Brain microvascular endothelial cell (primary cell): ENCODE measurements at places on chromosomes 11 and 22.

DNA sequence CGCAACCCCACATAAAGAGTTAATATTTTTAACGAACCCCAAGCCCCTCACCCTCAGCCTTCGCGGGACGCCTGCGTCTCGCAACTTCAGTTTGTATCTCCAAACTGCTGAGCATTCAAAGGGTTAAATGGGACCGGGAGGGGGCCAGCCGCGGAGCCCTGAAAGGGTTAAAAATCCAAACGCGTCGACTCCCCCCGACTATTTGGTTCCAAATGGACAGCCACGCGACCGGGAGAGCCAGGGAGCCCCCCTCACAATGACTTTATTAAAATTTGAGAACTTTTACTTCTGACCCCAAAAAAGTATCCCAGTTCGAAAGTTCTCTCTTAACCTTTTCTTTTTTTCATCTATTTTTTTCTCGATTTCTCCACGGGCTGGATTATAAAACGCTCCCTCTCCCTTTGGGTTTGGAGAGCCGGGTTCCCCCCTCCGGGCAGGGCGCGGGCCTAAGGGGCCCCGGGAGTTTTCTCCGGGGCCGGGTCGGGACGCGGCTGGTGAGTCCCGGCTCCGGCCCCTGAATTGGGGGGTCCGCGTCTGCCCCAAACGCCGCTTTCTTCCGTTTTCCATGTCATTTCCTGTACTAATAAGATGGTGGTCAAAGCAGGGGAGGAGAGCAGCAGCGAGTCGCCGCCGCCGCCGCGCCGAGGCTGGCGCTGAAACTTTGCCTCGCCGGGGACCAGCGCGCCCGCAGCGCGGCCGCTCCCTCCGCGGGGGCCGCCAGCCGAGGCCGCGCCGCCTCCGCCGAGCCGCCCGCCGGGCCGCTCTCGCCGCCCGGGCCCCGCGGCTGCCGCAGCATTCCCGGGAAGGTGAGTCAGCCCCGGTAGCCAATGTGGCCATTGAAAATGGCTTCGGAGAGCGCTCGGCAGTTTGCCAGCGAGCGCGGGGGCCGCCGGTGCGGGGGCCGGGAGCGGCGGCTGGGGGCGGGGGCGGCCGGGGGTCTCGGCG, at the start of gene PRDM11:
TSS of gene PRDM11 (plus strand) at position 568 of the 945 bp plus-strand sequence. CDS start 35,128 bp downstream, outside the sequence.
- DNase-seq = peak; percentile 66

- DNase-seq = peak; percentile 52
Observed at GRCh38 chr11:128365044-128365443, 222.3 kb downstream of the ETS1 start.

- no peak for DNase-seq
Observed at GRCh38 chr22:38740754-38741153, 15.0 kb downstream of the SUN2 start.

- peak; percentile 42 for DNase-seq
Observed at GRCh38 chr11:128692753-128693415, 988 bp upstream of the FLI1 start.

DNA sequence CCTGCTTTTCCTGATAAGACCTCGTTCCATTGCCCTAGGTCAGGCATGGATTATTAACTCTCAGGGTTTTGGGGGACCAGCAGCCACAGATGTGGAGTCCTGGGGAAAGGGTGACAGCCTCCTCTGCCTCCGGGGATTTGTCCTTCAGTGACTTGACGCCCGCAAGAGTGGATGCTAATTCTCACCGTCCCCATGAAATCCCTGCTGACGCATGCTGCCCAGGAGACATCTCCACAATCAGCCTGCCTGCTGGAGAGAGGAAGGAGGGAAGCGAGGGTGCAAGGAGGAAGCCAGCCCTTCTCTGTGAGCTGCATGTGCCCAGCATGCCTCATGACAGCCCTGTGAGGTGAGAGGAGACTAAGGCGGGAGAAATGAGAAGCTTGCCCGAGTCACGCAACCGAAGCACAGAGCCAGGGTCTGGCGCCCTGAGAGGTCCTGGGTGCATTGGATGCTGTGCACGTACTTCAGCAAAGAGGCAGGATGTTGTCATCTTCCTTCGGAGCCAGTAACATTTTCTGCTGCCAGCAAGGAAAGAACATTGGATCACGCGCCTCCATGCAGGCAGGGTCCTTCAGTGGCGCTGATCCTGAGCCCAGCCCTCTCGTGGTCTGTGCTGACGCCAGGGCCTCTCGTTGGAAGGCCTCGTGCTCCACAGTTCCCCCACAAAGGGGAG, 27.3 kb upstream of the KRTAP5-6 start:
- DNase-seq = no peak

- DNase-seq = no peak
Observed at GRCh38 chr22:37335806-37336199, 53.5 kb downstream of the CYTH4 start.

DNA sequence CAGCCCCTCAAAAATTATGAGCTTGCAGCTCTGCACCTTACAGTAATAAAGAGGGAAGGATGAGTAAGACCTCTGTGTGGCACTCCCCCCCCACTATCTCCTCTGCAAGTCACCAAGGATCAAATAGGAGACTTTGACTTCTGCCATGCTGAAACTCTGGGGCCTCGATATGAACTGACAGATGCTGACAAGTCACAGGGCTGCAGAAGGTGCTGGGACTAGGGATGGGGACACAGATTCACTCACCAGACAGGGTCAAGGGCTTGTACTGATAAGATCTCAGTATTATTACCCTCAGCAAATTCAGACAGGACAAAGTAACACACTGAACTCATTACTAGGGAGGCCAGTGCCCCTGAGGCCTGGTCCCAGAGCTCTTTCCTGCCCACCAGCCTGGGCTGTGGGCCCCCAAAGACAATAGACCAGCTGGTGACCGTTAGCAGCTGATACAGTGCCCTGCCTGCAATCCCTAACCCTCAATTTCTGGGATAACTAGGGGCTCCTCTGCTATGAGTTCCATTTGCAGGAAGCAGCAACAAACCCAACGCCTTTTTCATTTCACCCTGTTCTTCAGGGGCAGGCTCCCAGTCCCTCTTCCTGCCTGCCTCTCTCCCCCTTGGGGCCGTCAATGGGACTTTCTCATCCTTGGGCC, 20.1 kb downstream of the TMPRSS13 start:
- DNase-seq = no peak

GRCh38 chr22:31055117-31055634, 25.9 kb upstream of the SMTN start:
- DNase-seq = no peak

DNA sequence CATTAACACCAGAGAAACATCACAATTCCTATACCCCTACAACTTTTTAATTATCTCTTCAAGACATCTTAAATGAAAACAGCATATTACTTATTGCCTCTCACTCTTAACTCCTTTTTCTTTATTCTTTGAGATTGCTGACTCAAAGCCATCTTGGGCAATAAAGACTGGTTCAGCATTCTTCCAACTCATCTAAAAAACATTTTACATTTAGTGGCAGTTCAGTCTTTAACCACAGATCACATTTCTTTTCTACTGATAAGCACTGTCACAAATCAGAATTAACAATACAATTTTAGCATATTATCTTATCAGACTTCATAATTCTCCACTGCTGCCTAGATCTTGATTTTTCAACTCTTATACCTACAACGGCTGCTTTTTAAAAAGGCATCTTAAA, 34.0 kb downstream of the SIK3 start:
- peak; percentile 24 for DNase-seq

- DNase-seq = peak; percentile 45
Observed at GRCh38 chr11:27722117-27722952, 22.1 kb upstream of the BDNF start.

DNA sequence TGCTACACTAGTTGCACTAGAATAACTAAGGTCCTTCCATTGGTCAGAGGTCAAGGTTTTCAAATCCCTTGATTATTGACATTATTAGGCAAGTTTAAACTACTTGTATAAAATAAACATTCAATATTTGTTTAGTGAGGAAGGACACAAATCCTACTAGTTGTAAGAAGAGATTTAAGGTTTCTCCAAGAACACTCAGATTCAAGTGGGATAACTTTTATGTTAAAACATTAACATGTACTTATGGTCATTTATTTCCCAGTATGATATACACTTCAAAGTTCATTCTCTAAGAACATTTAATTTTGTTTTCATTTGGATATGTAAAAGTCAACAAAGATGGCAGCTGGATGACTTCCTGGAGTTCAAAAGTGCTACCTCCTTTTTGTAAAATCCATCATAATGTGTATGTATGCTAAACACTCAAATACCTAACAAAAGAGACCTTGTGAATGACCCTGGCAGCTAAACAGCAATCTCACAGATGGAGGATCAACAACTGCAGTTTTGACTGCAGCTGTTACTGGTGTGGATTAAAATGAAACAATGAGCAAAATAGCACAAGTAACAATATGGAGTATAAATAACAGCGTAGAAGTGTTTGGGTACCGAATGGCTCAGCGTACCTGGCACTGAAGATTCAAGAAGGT, 1.5 kb downstream of the CCDC90B start:
- DNase-seq = no peak

DNA sequence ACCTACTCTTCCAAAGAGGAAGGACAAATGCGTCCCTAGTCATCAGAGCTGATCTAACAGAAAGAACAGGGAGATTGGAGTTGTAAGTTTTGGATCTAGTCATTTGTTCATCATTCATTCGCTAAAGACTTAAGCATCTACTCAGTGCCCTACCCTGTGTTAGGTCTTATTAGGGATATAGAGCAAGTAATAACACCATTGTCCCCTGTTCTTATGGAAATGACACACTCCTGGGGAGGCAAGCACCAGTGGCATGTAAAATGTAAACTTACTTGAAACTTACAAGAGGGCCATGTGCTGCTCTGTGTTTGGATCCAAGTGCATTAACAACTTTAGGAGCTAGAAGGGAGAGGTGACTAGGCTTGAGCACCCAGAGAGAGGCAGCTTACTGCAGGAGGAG, 61.9 kb downstream of the P4HA3 start:
- no peak for DNase-seq

DNA sequence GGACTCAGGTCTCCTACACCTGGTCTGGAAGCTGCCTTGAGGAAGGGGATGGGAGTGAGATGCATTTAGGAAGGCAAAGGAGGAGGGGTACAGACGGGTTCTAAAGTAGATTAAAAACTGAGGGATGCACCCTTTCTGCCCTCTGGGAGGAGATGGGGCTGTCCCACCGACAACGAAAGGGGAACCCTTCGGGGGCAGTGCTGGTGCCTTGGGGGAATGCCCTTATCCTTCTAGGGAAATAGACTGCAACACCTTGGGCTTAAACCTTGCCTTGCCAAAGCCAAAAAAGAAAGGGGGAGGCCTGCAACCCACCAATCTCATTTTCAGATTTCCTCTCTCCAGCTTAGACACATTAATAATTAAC, 89.8 kb downstream of the PLEKHA7 start:
- DNase-seq = no peak

DNA sequence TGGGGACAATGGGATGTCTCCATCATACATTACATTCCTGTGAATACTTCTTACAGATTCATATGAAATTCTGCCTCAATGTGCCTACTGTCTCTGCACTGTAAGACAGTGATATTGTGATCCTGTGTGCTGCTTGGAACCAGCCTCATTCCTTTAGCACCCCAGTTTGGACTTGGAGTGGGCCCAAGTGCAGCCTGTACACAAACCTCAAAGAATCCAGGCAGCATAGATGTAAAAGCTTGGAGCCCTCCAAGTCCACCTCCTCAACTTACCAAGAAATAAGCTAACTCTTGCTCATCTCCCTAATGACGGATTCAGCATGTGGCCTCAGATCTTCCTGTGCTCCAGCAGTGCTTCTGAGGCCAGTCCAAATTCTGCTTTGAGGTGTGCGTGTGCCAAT, 24.4 kb downstream of the GRAP2 start:
- no peak for DNase-seq
